Stimulated activated naive CD4-positive, alpha-beta T cell treated with Interleukin-2 at 50 U/mL for 16 hours (primary cell): ENCODE measurements at places on chromosomes 7 and 10.

DNA sequence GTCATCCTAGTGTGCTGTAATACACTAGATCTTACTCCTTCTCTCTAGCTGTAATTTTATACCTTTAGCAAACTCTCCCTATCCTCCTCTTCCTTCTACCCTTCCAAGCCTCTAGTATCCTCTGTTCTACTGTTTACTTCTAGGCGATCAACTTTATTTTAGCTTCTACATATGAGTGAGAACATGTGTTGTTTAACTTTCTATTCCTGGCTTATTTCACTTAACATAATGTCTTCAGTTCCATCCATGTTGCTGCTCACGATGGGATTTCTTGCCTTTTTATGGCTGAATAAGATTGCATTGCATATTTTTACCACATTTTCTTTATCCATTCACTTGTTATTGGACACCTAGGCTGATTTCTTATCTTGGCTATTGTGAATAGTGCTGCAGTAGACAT, 318.6 kb downstream of the MALRD1 start:
- no peak for DNase-seq

GRCh38 chr7:14748461-14748860, 154.1 kb downstream of the DGKB start:
- DNase-seq = no peak

DNA sequence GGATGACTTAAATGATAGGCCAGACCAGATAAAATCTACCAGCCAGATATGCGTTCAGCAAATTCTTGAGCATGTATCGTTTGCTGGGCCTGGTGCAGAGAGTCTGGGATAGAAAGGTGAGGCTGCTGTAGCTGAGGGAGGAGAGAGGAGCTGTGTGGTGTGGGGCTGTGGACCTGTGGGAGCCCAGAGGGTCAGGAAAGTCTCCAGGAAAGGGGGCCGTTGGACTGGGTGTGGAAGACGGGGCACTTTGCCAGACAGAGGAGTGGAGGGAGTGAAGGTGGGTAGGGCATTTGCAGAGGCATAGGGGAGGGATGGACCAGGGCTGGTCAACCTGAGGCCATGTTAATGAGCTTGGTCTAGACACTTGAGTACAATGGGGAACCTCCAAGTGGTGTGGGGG, 124.7 kb upstream of the UNC5B start:
- DNase-seq = no peak

DNA sequence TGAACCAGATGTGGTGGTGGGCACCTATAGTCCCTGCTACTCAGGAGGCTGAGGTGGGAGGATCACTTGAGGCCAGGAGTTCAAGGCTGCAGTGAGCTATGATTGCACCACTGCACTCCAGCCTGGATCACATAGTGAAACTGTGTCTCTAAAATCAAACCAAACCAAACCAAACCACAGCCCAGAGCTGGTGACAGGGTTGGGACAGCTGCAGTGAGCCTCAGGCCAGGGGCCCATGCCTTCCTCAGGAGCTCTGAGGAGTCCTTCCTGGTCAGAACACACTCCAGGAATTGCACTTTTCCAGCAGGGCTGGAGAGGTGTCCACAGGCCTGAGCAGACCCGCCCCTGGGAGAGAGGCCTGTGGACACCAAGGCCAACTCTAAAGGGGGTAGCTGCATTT, 32.5 kb upstream of the OCM2 start:
- DNase-seq = no peak

GRCh38 chr7:39910108-39910869, 39.8 kb upstream of the CDK13 start:
- DNase-seq = no peak

- DNase-seq = no peak
Observed at GRCh38 chr7:3641582-3641981, 340.5 kb downstream of the SDK1 start.

DNA sequence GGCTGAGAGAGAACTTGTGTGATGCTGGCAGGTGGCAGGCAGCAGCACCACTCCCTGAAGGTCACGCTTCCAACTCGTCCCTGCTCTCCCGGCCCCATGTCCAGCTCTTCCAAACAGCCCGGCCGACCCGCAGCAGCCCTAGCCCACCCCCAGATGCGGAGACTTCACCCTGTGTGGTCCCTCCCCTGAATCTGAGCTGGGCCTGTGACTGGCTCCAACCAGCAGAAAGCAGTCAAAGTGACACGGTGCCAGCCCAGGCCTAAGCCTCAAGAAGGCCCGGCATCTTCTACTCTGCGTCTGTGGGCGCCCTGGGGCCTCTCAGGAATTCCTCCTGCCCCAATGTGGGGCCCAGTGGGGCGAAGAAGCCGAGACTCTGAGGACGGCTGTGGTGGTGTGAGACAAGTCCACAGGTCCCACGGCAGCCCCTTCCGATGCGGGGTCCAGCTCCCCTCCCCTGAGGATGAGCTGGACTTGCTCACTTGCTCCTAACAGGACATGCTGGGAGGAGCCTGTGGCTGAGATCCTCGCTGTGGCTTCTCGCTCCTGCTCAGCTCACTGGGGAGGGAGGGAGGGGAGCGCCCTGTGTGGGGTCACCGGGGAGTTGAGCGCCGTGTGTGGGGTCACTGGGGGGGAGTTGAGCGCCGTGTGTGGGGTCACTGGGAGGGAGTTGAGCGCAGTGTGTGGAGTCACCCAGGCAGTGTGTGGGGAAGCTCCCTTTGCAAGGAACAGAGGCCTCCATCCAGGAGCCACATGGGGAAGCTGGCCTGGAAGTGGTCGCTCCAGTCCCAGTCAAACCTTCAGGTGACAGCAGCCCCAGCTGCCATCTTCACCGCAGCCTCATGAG, 9.5 kb downstream of the STK32C start:
- no peak for DNase-seq

DNA sequence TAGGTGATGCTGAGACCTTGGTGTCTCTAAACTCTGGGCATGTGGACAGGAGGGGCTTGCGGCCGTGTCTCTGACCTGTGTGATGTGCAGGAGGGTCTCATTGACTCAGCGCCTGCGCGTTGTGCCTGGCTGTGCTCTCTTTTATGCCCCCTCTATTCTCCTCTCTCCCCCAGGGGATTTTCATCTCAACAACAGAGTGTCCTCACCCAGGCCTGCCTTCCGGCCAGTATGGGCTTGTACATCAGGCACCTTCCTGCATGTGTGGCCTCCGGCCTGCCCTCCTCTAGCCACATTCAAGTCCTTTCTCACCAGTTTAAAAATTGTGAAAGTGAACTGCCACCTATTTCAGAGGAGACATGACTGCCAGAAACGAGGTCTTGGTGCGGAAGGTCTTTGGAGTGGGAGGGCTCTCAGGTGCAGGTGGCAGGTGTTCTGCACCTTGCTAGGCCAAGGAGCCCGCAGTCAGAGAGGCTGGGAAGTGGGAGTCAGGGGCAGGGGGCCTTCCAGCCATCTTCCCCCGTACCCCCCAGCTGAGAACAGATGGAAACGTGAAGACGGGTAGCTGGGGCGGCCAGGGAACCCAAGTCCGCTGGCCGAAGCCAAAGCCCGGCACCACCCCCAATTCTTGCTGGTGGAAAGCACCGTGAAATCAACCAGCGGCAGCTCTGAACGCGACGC, 531 bp upstream of the INTS15 start:
- DNase-seq = no peak

DNA sequence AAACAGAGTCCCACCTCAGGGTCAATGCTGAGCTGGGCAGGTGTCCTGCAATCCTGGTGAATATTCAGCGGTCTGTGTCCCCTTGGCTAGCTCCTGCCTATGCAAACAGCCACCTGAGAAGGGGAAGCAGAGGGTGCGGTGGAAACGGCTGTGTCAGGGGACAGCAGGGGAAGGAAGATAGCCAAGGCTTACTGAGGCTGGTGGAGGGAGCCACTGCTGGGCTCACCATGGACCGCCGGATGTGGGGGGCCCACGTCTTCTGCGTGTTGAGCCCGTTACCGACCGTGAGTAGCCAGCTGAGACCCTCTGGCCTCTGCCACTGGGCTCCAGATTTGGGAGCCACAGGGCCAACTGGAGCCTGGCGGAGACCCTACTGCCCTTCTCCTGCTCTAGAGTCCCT, at the start of gene GHRHR:
Gene GHRHR, plus strand, starts transcription at position 112 of the 400 bp plus-strand sequence. Its CDS starts 116 bp downstream, at position 228.
- DNase-seq = no peak
